NCI-H2107 (cell line): ENCODE measurements at places on chromosomes 11 and 22.

- DNase-seq: no peak
Measured at GRCh38 chr11:19664886-19665548, 47.6 kb upstream of the NAV2 start.

GRCh38 chr22:39155421-39155820 is 2.9 kb upstream of the CBX7 start:
- no peak for DNase-seq

- no peak for DNase-seq
Measured at GRCh38 chr11:65574811-65575567, 864 bp upstream of the EHBP1L1 start.

GRCh38 chr11:61157743-61158142 is 3.5 kb downstream of the VPS37C start:
- DNase-seq: no peak

DNA sequence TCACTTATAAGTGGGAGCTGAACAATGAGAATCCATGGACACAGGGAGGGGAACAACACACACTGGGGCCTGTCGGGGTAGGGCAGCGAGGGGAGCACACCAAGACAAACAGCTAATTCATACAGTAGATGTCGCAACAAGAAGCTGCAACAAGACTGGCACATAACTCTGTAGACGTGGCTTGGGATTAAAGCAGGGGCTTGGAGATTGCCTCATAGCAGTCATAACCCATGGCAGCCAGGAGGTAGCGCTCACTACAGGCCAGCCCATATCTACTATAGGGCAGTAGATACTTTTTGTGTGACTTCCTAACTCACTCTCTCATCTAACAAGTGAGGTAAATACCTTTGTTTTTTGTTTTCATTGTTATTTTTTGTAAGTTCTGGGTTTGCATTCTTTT is 1.7 kb upstream of the OR9G4 start:
- DNase-seq: no peak
